Right lobe of liver (tissue), 6 donors: ENCODE measurements at places on chromosomes 3 and 15. TPM values are rescaled to one million over a fixed set of nuclear protein-coding genes. Genes with fewer than 3 reads are reported as not detected.

DNA sequence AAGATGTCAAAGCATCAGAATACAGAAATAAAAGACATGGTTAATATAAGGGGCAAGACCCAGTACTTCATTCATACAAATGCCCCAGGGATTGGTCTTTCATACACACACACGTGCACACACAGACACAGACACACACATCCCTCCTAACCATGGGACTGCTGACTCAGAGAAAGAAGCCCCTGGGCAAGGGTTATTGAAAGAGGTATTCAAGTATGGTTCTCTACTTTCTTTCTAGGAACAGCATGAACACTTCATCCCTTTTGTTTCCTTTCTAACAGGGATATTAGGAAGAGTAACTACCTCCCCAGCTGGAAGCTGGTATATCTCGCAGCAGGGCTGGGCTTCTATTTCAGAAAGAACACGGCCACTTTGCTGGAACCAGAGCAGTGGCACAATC lies 33.2 kb upstream of the ZFAND6 start:
- H3K4me1 ChIP-seq = no peaks in the 10 kb centered on the region
- no peak overlapping the region for H3K27ac ChIP-seq
- H3K4me3 ChIP-seq = no peak overlapping the region
- DNase-seq = no peak
- no peaks in the 10 kb centered on the region for H3K27me3 ChIP-seq

GRCh38 chr3:124577494-124578167 lies 152.6 kb upstream of the UMPS start:
- H3K36me3 ChIP-seq = no peaks in the 10 kb centered on the region
- no peaks in the 10 kb centered on the region for H3K4me1 ChIP-seq
- no peaks in the 10 kb centered on the region for H3K27me3 ChIP-seq
- DNase-seq = no peak
- no peak overlapping the region for H3K27ac ChIP-seq

DNA sequence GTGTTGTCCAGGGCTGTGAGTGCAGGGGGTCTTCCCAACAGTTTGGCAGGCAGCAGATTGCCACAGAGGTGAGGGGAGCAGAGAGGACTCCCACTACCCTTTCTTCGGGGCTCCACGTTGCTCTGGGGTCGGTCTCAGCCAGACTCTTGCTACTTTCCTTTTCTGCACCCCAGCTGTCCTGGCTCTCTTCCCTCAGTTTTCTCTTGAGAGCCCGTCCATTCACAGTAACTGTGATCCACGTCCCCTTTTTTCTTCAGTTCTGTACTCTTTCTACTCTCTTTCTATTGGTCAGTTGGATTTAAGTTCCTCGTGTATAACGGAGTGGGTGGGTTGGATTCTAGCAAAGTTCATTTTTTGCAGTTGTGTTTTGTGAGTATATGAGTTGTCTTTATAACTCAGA lies 105.8 kb downstream of the UNC13C start:
- H3K27ac ChIP-seq = no peak overlapping the region
- no peak for DNase-seq
- H3K4me1 ChIP-seq = no peaks in the 10 kb centered on the region

DAZL gene
- not detected for total RNA-seq

ZNF35 gene
- total RNA-seq = 1.6 TPM

DNA sequence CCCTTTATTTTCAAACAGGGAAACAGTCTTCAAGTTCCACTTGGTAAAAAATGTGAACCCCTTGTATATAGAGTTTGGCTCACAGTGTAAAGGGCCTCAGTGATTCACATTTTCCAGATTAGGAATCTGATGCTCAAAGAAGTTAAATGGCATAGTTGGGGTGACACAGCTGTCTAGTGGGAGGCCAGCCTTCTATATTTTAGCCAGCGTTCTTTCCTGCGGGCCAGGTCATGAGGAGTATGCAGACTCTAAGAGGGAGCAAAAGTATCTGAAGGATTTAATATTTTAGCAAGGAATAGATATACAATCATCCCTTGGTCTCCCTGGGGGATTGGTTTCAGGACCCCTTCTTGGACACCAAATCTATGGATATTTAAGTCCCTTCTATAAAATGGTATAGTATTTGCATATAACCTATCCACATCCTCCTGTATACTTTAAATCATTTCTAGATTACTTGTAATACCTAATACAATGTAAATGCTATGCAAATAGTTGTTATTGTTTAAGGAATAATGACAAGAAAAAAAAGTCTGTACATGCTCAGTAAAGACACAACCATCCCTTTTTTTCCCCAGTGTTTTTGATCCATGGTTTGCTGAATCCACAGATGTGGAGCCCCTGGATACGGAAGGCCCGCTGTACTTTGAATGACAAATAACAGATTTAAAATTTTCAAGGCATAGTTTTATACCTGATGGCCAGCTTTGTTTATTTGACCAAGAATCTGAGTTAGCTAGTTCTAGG lies 7.0 kb downstream of the B2M start:
- DNase-seq = no peak
- no peak overlapping the region for H3K27ac ChIP-seq
- H3K27me3 ChIP-seq = no peaks in the 10 kb centered on the region
- H3K4me3 ChIP-seq = no peak overlapping the region
- no peaks in the 10 kb centered on the region for H3K4me1 ChIP-seq

- H3K4me3 ChIP-seq = no peak overlapping the region
- no peaks in the 10 kb centered on the region for H3K4me1 ChIP-seq
- H3K36me3 ChIP-seq = no peaks in the 10 kb centered on the region
Measured at GRCh38 chr3:183912895-183913579, 28.4 kb upstream of the PARL start.

KLHL25 gene
- total RNA-seq = 21.7 TPM

GRCh38 chr3:136819392-136819730 lies 435 bp downstream of the SLC35G2 start:
- peak; percentile 28 for DNase-seq
- H3K4me3 ChIP-seq = peak overlapping the region; percentile 79
- H3K4me1 ChIP-seq = peaks cover 12% of the 10 kb centered on the region

DNA sequence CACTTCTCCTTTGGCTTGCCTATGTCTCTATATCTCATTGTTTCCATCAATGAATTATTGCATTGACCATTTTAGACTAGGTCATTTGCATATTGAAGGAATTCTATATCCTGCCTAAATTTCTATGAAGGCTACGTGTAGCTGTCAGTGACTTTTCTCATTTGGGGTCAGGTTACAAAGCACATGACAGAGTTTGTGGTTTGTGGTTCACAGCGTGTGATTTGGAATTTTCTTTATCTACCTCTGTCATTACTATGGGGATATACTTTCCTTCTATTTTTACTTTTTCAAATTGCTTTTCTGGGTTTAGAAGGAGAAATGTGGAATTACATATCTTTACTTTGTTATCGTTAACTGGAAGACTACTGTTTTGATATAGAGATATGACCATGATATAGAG lies 317.3 kb upstream of the CFAP20DC start:
- no peaks in the 10 kb centered on the region for H3K36me3 ChIP-seq
- no peaks in the 10 kb centered on the region for H3K27me3 ChIP-seq
- no peaks in the 10 kb centered on the region for H3K4me1 ChIP-seq
- DNase-seq = no peak
- no peak overlapping the region for H3K4me3 ChIP-seq

PLS1 gene
- 13.0 TPM for total RNA-seq

CFAP100 gene
- not detected for total RNA-seq

- no peaks in the 10 kb centered on the region for H3K4me1 ChIP-seq
- H3K36me3 ChIP-seq = no peaks in the 10 kb centered on the region
- no peak overlapping the region for H3K27ac ChIP-seq
- no peak for DNase-seq
- H3K27me3 ChIP-seq = no peaks in the 10 kb centered on the region
Measured at GRCh38 chr3:184457329-184457728, 77.5 kb downstream of the CHRD start.

- H3K4me3 ChIP-seq = no peak overlapping the region
- H3K36me3 ChIP-seq = no peaks in the 10 kb centered on the region
- no peaks in the 10 kb centered on the region for H3K27me3 ChIP-seq
- no peak overlapping the region for H3K27ac ChIP-seq
Measured at GRCh38 chr3:129276385-129276784, 2.3 kb upstream of the HMCES start.

DNA sequence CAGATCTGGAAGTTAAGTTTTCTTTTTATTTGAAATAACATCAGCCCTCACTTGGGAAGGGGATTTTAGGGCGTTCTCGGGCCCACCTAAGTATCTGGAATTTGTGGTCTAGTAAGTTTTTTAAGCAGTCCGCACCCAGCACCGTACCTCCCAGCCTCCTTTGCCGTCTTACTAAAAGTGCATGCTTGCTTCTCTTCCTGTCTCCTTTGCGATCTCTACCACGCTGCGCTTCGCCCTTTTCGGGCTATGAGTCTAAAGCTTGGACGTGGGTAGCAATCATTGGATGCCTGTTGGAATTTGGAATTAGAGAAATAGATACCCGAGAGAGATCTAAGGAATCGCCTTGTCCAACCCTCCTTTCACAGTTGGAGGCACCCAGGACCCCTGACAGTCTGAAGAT lies 1.1 kb downstream of the THSD4 start:
- peak overlapping the region; percentile 78 for H3K4me3 ChIP-seq
- peak overlapping the region; percentile 74 for H3K27ac ChIP-seq
- H3K36me3 ChIP-seq = no peaks in the 10 kb centered on the region
- no peaks in the 10 kb centered on the region for H3K4me1 ChIP-seq

- DNase-seq = no peak
- no peaks in the 10 kb centered on the region for H3K4me1 ChIP-seq
- H3K4me3 ChIP-seq = no peak overlapping the region
- H3K27me3 ChIP-seq = no peaks in the 10 kb centered on the region
Measured at GRCh38 chr15:62976301-62976881, 66.2 kb upstream of the TPM1 start.

DNA sequence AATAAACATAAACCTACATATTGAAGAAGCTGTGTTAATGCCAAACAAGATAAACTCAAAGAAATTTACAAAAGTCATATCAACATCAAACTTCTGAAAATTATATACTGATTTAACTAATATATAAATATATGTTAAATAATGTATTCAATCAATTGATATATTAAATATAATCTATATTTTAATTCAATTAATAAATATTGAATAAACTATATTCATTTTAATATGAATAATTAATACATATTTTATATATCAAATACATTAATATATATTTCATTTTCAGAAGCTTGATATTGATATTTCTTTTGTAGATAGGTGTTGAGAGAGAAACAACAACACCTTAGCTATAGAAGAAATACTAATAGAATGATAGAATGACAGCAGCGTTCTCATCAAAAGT lies 768.1 kb downstream of the MECOM start:
- no peaks in the 10 kb centered on the region for H3K4me1 ChIP-seq
- H3K27me3 ChIP-seq = no peaks in the 10 kb centered on the region
- DNase-seq = no peak
- H3K36me3 ChIP-seq = no peaks in the 10 kb centered on the region

PLA2G4B gene
- 6.6 TPM for total RNA-seq

DNA sequence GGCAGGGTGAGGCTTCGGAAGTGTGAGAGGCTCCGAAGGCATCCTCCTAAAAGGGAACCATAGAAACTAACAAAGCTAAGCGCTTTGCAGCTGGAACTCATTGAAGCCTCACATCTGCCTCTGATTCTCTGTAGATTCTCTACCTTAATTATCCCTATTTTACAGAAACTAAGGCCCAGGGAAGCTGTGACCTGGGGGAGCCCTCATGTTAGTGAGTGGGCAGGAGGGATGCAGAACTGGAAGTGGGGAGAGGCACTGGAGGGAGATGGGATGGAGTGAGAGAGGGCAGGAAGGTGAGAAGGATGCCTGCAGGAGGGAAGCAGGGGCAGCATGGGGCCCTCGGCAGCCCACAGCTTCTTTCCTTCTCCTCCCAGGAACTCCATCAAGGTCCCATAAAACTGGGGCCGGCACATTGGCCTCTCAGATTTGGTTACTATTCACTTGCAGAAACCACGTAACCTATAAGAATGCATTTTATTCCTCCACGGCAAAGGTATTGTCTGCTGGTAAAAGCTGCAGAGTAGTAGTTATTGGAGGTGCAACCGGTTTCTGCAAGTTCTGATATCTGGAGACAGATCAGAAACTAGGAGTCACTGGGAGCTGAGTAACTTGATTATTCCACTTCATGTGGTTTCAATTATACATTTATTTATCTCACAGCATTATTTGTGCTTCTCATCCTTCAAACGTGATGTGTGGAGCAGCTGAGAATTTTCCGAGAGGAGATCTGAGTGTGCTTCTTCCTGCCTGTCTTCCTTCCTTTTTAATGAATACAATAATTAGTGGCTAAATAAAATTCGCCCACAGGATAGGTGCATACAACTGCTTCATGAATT lies 24.0 kb upstream of the CHCHD6 start:
- no peak for DNase-seq
- no peak overlapping the region for H3K4me3 ChIP-seq
- H3K4me1 ChIP-seq = no peaks in the 10 kb centered on the region
- no peaks in the 10 kb centered on the region for H3K36me3 ChIP-seq
- H3K27me3 ChIP-seq = no peaks in the 10 kb centered on the region

ARL14 gene
- not detected for total RNA-seq

CACNA2D2 gene
- 0.26 TPM for total RNA-seq

DISP2 gene
- 0.23 TPM for total RNA-seq

TRANK1 gene
- 33.4 TPM for total RNA-seq

- no peak for DNase-seq
- no peaks in the 10 kb centered on the region for H3K36me3 ChIP-seq
- no peak overlapping the region for H3K27ac ChIP-seq
- no peak overlapping the region for H3K4me3 ChIP-seq
Measured at GRCh38 chr15:101608201-101608600, 44.0 kb downstream of the TM2D3 start.

PDZRN3 gene
- total RNA-seq = 0.33 TPM

CPLX3 gene
- total RNA-seq = not detected

ZNF385D gene
- total RNA-seq = 0.06 TPM

GRCh38 chr15:48866141-48866563 lies 11.8 kb upstream of the EID1 start:
- no peaks in the 10 kb centered on the region for H3K4me1 ChIP-seq
- DNase-seq = no peak
- no peak overlapping the region for H3K4me3 ChIP-seq
- H3K27ac ChIP-seq = no peak overlapping the region
- H3K36me3 ChIP-seq = no peaks in the 10 kb centered on the region

GABRR3 gene
- not detected for total RNA-seq

SYNM gene
- total RNA-seq = 1.6 TPM

- no peaks in the 10 kb centered on the region for H3K4me1 ChIP-seq
- no peak overlapping the region for H3K4me3 ChIP-seq
- DNase-seq = no peak
Measured at GRCh38 chr3:3629911-3630310, 169.3 kb upstream of the LRRN1 start.

GRCh38 chr15:44340410-44340809 lies 51.9 kb downstream of the GOLM2 start:
- no peak overlapping the region for H3K27ac ChIP-seq
- no peaks in the 10 kb centered on the region for H3K36me3 ChIP-seq
- DNase-seq = no peak
- H3K4me1 ChIP-seq = no peaks in the 10 kb centered on the region

ZNF80 gene
- total RNA-seq = not detected

DNA sequence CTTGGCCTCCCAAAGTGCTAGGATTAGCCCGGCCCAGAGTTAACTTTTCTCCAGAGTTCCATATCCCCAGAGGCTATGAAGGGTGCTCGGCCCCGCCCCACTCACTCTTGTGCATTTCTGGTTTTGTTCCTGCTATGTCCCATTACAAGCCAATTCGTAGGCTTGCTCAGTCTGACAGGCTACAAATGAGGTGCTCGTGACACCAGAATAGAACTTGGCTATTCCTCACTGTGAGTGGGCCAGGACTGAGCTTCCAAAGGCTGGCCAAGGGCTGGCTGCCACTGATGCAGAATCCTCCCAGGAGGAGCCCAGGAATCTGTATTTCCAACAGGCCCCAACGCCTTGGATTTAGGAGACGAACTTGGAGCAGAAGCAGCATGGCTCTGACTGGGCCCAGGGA lies 282.7 kb upstream of the C2CD4B start:
- no peak for DNase-seq
- H3K4me3 ChIP-seq = no peak overlapping the region
- no peaks in the 10 kb centered on the region for H3K27me3 ChIP-seq
- H3K27ac ChIP-seq = no peak overlapping the region
- no peaks in the 10 kb centered on the region for H3K4me1 ChIP-seq
- H3K36me3 ChIP-seq = no peaks in the 10 kb centered on the region

ADPGK gene
- total RNA-seq = 22.1 TPM
